Placental pericyte (primary cell): ENCODE measurements at places on chromosomes 4 and X. TPM values are rescaled to one million over a fixed set of nuclear protein-coding genes. Genes with fewer than 3 reads are reported as not detected.

CCSER1 gene
- total RNA-seq: 0.14 TPM in 1 of 2 replicates, not detected in the other

MSX1 gene
- 3.3 and 18.5 TPM in 2 replicates for total RNA-seq

PPBP gene
- total RNA-seq: not detected in 2 replicates

BST1 gene
- total RNA-seq: 11.2 and 62.6 TPM in 2 replicates

SHROOM4 gene
- 0.44 and 2.6 TPM in 2 replicates for total RNA-seq

TAF7L gene
- total RNA-seq: 0.22 and 1.1 TPM in 2 replicates

ETDB gene
- total RNA-seq: not detected in 2 replicates

SLC25A5 gene
- total RNA-seq: 158 and 173 TPM in 2 replicates

GYPB gene
- total RNA-seq: not detected in 2 replicates

TSPYL2 gene
- 11.6 and 69.8 TPM in 2 replicates for total RNA-seq

SASH3 gene
- total RNA-seq: not detected in 2 replicates

ADH1B gene
- total RNA-seq: not detected in 2 replicates

KLKB1 gene
- total RNA-seq: 0.14 TPM in 1 of 2 replicates, not detected in the other

ZFX gene
- 59.3 and 64.6 TPM in 2 replicates for total RNA-seq

CCNA2 gene
- 2.0 and 129 TPM in 2 replicates for total RNA-seq
